ENCODE measurements at places on chromosomes 11 and 22.

DNA sequence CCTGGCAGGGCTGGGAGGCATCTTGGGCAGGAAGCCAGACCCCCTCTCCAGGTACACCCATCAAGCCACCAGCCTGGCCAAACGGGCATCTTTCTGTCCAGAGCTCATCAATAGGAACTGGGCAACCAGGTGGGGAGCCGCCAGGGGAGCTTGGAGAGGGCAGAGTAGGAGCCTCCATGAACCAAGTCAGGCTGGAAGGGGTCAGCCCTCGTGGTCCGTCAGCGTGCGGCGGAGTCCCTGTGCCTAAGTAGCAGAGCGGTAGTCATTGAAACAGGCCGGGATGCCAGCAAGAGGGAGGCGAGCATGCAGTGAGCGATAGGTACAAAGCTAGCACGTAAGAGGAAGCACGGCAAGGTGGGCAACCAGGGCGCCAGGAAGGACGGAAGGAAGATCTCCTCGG is 1.7 kb downstream of the RTL6 start:
- DNase-seq = no peak

DNA sequence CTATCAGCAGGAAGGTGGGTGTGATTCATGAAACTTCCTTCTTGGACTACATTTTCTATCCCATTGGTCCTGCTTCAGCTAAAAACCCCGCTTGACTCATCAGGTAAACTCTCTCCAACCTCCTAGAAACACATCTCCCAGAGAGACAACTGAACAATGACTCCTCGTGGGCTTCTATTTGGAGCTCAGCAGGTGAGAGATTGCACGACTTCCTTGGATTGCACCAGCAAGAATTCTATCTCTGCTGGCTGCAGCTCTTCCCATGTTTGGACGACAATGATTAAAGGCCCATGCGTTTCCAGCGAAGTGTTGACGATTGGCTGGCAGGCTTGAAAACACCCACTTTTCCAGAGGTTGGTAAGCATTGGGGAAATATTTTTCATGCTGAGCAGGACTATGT is 216.1 kb upstream of the NTM start:
- DNase-seq = no peak

DNA sequence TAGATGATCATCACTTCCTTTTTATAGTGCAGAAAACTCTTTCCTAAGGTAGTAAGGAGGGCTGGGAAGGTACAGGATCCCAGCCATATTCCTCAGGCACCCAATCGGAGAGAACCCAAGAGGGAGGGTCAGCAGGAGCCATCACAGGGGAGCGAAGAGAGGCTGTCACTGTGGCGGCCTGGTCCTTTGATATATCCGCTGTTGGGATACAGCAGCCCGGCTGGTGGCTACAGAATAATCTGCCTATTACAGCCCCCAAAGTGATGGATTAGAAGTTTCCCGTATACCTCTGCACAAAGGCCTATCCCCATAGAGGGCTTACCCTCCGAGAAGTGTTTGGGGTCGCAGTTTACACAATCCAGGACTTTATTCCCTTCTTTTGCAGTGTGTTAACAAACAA is 48.5 kb downstream of the OR4D9 start:
- DNase-seq = no peak

DNA sequence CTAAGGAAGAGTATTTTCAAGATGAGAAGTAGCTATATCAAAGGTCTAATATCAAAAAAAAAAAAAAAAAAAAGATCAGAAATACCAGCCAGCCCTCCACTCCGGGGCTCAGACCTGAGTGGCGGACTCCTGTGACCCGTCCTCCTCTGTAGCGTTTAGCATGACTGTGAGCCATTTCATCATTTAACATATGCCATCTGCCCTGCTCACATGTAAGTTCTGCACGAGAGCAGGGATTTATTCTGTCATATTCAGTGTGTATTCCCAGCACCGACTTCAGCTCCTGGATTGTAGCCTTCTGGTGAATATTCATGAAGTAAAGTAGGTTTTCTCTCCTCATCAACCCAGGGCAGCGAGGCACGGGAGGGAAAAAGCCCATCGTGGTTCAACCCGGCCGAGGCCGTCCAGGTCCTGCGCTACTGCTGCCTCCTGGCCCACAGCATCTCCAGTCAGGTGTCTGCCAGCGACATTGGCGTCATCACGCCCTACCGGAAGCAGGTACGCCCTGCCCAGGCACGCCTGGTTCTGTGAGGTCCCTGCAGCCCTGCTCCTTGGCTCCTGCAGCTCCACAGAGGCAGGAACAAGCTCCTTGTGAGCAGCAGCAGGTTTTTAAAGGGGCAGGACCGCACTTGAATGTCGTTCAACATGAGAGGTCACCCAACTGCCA is 12.7 kb upstream of the PANX2 start:
- no peak for DNase-seq

- no peak for DNase-seq
Measured at GRCh38 chr22:26619510-26619909, 1.7 kb upstream of the CRYBB1 start.

GRCh38 chr11:22491555-22492225 is 133.9 kb downstream of the FANCF start:
- no peak for DNase-seq

- DNase-seq = no peak
Measured at GRCh38 chr22:41799486-41800347, 762 bp upstream of the CCDC134 start.

DNA sequence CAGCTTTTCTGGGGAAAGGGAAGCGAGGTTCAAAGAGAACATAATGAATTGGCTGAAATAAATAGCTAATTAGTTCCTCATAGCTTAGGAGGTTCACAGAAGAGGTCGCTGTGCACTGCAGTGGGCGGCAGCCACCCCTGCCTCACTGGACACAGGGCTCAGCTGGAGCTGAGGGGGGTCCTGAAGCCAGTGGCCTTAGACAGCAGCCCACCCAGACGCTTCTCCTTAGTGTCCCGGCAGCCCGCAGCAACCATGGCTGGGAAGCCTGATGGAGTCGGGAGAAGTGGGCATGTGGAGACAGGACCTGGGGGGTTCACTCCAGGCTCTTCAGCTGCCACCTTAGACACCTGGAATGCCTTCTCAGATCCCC is 75.4 kb downstream of the TRIM29 start:
- no peak for DNase-seq

- DNase-seq = no peak
Measured at GRCh38 chr11:76653674-76654284, 16.8 kb downstream of the LRRC32 start.

GRCh38 chr22:49672014-49672516 is 155.6 kb downstream of the BRD1 start:
- no peak for DNase-seq

DNA sequence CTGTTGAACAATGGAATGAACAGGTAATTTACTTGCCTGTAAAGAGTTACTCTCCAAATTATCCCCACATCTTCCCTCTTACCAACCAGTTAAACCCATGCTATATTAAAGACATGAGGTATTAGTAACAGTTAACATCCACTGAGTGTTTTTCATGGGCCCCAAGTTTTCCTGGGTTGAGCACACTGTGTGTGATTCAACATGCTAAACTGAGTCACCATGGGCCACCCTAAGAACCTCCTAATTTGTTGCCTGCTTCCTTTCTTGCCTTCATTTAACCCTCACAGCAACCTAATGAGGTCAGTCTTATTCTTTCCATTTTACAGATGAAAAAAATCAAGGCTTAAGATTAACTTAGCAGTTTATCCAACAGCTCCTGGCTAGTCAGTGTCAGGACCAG is 51.0 kb downstream of the GALNT18 start:
- DNase-seq = no peak

- no peak for DNase-seq
Measured at GRCh38 chr11:359181-359714, 10.1 kb upstream of the B4GALNT4 start.

GRCh38 chr11:122757201-122757600 is 81.1 kb upstream of the CRTAM start:
- no peak for DNase-seq

- DNase-seq = no peak
Measured at GRCh38 chr11:114219559-114220349, 76.4 kb upstream of the NNMT start.

GRCh38 chr22:41787331-41787730 is 13.1 kb upstream of the CCDC134 start:
- DNase-seq = no peak

GRCh38 chr22:44462246-44463010 is 35.6 kb downstream of the RTL6 start:
- DNase-seq = no peak

- DNase-seq = no peak
Measured at GRCh38 chr22:49286181-49286760, 541.4 kb downstream of the BRD1 start.

DNA sequence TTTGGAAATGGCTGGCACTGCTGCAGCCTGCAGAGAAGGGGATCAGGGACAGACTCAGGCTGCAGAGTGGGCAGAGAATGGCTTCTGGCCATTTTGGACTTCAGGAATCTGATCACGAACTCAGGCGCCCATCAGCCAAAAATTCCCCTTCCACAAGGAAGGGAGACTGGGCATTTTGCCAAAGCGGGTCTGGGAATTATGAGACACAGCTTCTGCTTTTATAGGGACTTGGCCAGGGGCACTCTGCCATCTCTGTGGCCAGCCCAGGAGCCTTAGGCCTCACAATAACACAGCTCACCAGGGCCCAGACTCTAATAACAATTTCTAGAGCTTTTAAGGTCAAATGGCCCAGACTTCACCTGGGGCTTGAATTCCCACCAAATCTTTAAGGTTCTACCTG is 74.7 kb downstream of the CHST1 start:
- DNase-seq = no peak

GRCh38 chr11:131814108-131814507 is 443.7 kb downstream of the NTM start:
- no peak for DNase-seq

- DNase-seq = no peak
Measured at GRCh38 chr22:21688706-21689381, 23.0 kb downstream of the PPIL2 start.

DNA sequence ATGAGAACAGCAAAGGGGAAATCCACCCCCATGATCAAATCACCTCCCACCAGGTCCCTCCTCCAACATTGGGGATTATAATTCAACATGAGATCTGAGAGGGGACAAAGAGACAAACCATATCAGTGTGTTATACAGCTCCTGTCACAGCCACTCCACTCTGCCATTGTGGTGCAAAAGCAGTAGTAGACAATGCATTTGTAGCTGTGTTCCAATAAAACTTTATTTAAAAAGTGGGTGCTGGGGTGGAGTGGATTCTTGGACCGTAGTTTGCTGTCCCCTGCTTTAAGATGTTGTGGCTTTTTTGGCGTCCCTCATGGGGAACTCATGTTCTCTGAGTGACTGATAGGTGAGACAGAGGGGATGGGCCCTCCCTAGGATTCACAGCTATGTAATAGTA is 399.1 kb downstream of the SOX6 start:
- DNase-seq = no peak

GRCh38 chr22:50190182-50190940 is 4.6 kb downstream of the TRABD start:
- DNase-seq = no peak

GRCh38 chr11:123718063-123718462 is 23.4 kb downstream of the ZNF202 start:
- no peak for DNase-seq

DNA sequence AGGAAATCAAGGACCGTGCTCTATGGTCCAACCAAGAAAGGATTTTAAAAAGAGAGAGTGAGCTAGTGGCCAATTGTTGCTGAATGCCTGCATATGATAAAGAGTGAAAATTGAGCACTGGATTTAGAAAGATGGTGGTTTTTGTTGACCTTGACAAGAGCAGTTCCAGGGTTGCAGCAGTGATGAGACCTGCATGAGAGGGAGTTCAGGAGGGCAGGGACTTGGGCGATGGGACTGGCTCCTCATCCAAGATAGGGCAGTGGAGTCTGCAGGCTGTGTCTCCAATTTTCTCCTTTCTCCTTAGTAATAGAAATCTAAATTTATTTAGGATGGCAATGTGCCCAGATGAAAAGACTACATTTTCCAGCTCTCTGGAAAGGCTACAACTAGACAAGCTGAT is 94.0 kb upstream of the B3GAT1 start:
- no peak for DNase-seq

GRCh38 chr11:15945726-15946125 is 410.6 kb downstream of the SOX6 start:
- DNase-seq = no peak

DNA sequence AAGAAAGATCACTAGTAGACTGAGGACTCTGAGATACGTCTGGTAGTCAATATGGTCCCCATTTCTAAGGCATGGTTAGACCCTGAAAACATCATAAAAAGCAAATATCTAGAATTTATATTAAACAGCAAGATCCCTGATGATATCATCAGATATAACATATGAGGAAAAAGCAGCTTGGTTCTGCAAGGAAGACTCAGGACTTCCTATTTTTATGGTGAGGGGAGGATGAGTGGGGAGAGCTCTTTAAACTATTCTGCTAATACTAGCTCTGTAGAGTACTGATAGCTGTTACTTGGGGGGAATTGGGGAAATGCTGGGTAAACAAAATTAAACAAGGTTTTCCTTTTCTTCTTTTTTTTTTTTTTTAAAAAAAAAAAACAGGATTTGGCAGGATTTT is 235.8 kb downstream of the SWAP70 start:
- DNase-seq = no peak

GRCh38 chr11:130834886-130835285 is 81.4 kb downstream of the SNX19 start:
- no peak for DNase-seq

DNA sequence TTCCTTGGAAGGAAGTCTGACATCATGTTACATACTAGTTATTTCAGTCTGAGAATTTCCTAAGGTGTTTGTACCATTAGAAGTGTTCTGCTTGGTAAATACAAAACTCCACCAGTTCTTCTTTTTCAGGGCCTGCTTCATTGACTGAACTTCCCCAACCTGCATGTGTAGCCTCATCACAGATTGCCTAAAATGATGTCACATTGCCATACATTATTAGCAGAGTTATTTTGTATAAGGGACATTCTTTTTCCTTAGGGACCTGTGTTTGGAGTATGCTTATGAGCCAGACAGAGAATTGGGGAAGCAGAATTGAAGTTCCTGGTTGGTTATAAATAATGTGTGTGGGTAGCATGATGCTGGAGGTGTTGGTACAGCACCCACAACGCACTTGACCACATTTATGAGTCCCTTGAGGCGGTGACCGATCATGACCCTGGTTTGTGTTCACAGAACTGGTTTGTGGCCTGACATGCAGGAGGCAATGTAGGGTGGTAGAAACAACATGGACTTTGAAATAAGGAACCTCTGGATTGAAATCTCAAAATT is 16.4 kb upstream of the MMP7 start:
- DNase-seq = no peak

DNA sequence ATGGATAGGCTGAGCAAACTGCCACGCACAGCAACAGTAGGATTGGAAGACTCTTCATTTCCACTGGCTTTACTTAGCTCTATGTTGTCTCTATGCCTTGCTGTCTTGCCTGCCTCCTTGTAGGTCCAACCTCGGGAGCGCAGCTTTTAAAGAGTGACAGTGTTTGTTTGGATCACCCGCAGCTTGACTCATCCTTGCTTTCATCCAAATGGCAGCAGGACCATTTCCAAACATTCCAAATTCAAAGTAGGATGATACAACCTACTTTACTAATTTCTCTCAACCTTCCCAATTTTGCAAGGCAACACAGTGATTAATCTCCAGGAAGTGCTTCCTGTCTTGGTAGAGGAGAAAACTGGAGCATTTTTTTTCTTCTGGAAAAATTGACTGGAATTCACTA is at the start of gene MMP3:
TSS of gene MMP3 (minus strand) at position 121 of the 400 bp plus-strand sequence. CDS start at position 58, 63 bp downstream.
- DNase-seq = no peak

- no peak for DNase-seq
Measured at GRCh38 chr11:77814848-77815247, 5.7 kb downstream of the RSF1 start.

GRCh38 chr11:83044958-83045712 is 26.6 kb downstream of the RAB30 start:
- no peak for DNase-seq

Data from iPS DF 6.9 (cell line).